SW 1271 (cell line): ENCODE measurements at places on chromosomes 2 and 18.

GRCh38 chr2:109425411-109425810 is 188.4 kb downstream of the SEPTIN10 start:
- no peak for DNase-seq

- no peak for DNase-seq
Measured at GRCh38 chr18:49023938-49024803, 73.4 kb upstream of the SMAD7 start.

DNA sequence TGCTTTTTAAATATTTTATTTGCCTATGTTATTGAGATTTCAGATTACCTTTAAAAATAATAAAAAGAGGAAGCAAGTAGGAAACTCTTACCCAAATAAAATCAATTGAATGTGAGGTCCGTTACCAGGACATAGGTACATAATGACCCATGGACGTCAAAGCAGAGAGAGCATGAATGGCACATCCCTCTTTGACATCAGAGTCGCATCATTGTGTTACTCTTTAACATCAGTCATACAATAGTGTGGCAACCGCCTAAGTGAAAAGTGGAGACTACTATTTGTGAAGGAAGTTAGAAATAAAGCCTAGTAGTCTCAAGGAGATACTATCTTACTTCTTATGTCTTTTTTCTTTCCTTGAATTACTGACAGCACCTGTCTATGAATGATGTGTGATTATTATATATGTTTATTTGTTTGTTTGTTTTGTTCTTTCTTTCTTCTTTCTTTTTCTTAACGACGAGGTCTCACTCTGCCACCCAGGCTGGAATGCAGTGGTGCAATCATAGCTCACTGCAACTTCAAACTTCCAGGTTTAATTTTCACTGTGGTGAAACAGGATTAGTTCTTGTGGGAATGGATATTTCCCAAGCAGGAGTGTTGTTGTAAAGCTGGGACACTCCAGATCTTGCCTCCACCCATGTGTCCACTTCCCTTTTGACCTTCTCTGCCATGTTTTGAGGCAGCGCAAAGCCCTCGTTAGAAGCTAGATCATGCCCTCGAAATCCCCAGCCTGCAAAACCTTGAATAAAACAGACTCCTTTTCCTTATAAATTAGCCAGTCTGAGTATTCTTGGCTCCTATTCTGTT is 407.2 kb upstream of the NETO1 start:
- DNase-seq: no peak

DNA sequence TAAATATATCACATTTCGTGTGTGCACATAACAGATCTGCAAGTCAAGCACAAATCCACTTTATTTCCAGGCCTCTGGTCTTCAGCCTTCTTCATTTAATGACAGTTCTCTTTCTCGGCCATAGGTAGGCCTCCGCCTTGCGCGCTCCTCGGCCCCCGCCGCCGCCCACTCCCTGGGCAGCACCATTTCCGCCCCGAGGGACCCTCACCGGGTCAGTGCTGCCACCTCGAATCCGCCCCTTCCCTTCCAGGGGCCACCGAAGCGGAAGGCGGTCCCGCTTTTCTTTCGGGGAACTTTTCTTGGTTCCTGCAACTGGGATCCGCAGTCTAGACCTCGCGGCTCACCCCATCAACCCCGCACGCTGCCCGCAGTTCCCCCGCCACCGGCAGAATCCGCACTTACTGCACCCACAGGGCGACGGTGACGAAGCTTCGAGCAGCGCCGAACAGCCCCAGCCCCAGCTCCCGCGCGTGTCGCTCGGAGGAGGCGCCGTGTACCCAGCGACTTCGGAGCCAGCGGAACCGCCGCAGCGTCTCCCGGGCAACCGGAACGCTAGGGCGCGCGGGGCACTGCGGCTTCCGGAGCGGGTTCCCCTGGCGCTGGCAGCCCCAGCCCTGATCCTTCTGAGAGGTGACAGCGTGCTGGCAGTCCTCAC is at the start of gene CDKL4:
CDKL4 (minus strand) TSS at position 502 of the 655 bp plus-strand sequence.
- DNase-seq: no peak

DNA sequence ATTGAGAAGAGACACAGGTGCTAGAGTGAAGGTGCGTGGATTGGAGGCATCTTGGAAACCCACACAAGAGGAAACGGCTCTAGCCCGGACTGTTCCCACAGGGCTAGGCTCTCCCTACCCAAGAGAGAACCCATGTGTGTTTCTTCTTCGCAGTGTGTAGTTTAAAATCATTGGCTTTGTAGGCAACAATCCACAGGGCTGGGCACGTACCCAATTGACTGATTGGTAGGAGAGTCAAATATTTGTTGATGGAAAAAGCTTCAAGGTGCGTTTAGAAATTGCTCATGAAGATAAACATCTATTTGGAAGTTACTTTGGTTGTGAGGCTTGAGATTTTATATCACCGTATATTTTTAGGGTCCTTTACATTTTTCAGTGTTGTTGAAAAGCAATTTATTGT is 13.2 kb upstream of the YWHAQ start:
- no peak for DNase-seq

GRCh38 chr2:199556527-199557285 is 99.0 kb upstream of the SATB2 start:
- DNase-seq: no peak

GRCh38 chr2:22253171-22253570 is 1129.4 kb downstream of the TDRD15 start:
- no peak for DNase-seq

DNA sequence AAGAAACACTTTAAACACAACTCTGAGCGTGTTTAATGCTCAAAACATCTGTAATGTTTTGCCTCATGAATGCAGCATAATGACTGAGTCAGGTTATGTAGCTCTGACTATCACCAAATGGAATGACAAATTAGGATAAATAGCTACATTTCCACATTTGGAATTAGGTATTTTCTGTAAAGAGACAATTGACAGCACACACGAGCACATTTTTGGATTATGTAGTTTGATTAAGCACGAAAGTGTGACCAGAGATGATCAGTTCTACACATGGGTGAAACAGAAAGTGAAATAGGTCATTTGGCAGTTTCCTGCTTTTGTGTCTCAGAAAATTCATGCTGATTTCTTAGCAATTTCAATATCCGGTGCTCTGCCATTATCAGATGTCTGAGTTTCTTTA is 29.0 kb downstream of the LPIN1 start:
- no peak for DNase-seq

DNA sequence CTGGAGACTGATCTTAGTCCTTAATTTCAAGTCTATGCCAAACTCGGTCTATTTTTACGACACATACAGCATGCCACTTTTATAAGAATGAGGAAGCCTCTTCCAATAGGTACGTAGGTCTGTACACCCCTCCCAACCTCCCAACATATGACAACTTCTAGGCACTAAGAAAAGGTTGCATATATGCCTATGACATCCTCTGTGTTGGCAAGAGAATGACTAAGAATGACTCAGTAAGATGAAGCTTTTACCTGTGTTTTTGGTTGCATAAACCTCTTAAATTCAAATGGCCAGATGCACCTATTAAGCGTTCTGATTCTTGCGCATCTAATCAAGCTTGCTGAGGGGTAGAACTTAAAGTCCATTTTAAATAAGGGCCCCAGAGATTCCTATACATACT is 586.4 kb upstream of the ZEB2 start:
- DNase-seq: no peak

GRCh38 chr2:153645599-153645998 is 167.0 kb upstream of the RPRM start:
- DNase-seq: no peak

DNA sequence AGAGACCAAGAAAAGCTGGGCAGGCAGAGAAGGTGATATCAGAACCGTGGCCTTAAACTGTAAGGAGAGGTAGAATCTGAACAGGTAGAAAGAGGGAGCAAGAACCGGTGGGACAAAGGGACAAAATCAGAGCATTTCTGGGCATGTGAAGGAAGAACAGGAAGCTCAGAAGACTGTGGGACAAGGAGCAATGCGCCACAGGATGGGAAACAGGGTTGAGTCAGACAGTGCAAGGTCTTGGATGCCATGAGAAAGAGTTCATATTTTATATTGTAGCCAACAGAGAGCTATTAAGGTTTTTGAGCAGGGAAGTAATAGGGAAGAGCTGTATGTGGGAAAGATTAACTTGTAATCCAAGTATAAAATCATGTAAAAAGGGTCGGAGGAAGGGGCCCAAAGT is 106.4 kb upstream of the UGP2 start:
- DNase-seq: no peak

DNA sequence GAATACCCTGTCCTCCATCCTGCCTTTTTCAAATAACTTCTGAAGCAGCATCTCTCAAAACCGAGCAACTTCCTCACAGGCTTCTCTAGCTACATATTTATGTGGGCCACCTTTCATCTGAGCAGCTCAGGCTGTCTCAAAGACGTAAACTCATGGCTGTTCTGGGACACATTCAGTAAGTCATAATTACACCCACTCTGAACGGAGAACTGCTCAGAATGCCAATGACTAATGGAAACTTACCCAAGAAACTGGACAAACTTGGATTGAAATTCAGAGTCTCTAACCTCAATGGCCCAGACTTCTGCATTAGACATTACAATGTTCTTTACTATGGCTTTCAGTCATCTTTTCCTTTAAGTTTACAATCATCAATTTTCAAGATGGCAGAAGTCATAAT is 145.2 kb downstream of the RAD51AP2 start:
- DNase-seq: no peak

GRCh38 chr2:181952404-181953226 is 33.0 kb upstream of the PPP1R1C start:
- no peak for DNase-seq

DNA sequence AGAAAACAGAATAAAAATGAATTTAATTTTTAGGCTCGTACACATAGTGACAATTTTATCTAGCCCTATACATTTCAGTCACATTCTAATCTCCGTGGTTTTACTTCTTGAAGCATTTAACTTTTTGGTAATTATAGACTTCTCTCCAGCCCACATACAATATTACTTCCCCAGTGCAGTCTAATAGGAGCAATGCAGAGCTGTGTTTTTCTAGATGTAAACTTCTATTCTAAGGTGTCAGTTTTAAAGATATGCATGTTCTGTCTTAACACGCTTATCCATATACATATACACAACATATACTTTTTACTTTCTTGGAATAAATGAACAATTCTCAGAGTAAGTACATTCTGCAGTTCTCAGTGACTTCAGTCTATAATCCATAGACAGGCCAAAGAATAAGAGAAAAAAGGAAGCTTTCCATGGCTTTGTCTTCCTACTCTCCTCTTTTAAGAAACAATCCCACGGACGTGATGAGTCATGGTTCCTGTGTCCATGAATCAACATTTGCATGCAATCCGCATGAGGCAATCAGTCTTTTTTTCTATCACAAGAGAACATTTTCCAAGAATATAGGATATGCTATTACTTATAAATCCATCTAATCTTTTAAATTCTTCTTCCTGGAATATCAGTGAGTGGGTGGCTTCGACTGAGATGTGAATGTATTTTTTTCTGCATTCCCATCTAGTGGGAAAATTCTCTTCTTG is 42.8 kb downstream of the CCDC102B start:
- DNase-seq: peak; percentile 6

DNA sequence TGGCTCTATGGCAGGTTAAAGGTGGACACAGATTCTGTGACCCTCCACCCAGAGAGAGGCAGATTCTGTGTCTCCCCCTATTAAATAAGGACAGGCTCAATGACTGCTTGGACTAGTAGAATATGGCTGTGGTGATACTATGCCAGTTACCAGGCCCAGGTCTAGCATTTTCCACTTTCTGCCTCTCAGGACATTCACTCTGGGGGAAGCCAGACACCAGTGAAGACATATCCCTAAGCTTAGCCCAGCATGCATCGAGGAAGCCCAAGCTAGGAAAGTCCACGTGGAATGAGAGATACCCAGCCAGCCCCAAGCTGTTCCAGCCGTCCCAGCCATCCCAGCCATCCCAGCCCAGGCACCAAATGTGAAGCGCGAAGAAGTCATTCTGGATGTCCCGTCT is 40.3 kb downstream of the ST6GAL2 start:
- no peak for DNase-seq

DNA sequence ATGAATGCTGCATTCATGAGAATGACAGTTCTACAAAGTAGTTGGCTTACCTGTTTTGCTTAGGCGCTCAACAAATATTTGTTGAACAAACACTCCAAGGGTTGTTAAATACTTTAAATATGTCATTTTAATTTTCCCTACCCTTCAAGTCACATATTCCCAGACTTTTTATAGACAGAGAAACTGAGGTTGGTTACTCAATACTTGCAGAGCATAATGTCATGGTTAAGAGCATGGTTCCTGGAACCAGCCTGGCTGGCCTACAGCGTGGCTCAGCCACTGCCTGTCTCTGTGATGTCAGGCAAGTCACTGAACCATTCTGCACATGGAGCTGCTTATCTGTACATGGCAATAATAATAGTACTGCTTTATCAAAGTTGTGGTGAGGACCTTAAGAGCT is 120.0 kb upstream of the STK17B start:
- no peak for DNase-seq

- no peak for DNase-seq
Measured at GRCh38 chr2:220779931-220780330, 792.2 kb downstream of the EPHA4 start.

GRCh38 chr18:73908323-73908722 is 239.3 kb downstream of the FBXO15 start:
- DNase-seq: no peak

DNA sequence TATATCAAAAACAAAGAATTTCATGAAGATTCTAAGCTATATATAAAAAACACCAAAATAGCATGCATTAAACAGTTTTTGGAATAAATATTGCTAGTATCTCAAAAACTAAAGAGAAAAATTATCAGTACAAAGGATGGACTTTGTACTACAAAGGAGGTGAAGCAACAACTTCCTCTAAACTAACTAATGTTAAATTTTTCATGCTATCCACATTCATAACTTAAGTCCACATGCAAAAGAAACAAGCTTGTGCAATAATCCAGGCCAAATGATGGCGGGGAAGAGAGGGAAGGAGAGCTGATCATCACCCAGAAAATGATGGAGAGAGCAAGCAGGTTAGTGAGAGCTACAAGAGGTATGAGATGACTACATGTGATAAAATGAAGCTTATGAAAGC is 70.1 kb downstream of the KIDINS220 start:
- no peak for DNase-seq

DNA sequence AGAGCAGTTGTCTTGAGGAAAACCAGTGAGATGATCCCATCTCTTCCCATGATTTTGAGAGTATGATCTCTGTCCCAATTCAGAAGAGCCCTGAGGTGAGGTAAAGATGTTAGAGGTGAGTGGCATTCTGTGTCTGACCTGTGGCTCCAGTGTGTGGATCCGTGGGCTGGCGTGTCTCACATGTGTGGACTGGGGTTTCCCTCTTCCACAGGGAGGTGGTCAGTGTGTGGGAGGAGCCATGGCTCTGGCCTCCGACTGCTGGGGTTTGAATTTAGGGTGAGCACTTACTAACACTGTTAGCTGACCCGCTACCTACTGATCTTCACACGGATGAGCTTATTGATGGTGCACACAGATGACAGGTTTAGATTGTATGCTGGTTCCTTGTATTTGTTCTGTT is 31.2 kb downstream of the ASAP2 start:
- DNase-seq: no peak
